Stimulated activated CD4-positive, alpha-beta T cell treated with anti-CD3 and anti-CD28 coated beads, Interleukin-12 subunit alpha, Interleukin-12 subunit beta, amount 100 ng/mL, for 48 hours (primary cell): ENCODE measurements at places on chromosomes 7 and 10.
A peak's percentile ranks its signal among the peaks of the same experiment; 100 is the strongest.

- no peak for DNase-seq
Observed at GRCh38 chr10:18145652-18146051, 5.4 kb downstream of the CACNB2 start.

- DNase-seq, result peak; percentile 23
Observed at GRCh38 chr10:88385601-88386203, 197.4 kb downstream of the RNLS start.

- no peak for DNase-seq
Observed at GRCh38 chr10:18205098-18205834, 65.0 kb downstream of the CACNB2 start.

DNA sequence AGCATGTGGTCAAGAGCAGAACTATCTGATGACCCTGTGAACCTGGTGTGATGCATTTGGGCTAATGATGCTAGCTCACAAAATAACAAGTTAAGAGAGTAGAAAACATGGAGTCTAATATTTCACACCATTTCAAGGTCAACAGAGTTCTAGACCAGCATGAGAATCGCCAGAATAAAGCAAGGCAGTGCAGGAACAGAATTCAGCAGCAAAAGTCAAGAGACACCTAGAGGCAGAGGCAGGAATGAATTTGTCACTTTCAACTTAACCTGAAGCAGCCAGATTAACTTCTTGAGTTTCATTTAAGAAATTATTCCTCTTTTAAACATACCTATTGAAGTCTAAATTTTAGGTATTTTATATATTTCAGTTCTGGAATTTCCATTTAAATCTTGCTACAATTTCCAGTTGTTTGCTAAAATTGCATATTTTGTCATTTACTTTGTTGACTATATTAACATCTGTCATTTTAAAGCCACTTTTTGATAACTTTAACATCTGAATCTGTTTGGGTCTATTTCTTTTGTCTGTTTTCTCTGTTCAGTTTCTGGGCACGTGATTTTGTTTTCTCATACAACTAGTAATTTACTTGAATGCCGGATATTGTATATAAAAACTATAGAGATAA is 44.2 kb upstream of the PRSS58 start:
- no peak for DNase-seq

DNA sequence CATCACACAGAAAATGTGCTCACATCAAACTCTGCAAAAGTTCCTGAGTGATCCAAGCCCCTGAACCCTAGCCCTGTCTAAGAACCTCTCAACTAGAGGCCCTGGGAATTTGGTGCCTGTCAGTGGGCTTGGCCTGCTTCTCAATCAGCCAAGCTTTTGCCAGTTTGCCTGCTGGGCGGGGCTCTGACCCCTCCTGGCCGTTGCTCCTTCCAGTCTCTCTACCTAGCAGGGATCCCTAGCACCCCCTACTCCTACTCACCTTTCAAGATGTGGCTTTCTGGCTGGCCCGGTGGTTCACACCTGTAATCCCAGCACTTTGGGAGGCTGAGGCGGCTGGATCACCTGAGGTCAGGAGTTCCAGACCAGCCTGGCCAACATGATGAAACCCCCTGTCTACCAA is 2.1 kb downstream of the KLRG2 start:
- no peak for DNase-seq
